ENCODE measurements at places on chromosomes 16 and 17.

DNA sequence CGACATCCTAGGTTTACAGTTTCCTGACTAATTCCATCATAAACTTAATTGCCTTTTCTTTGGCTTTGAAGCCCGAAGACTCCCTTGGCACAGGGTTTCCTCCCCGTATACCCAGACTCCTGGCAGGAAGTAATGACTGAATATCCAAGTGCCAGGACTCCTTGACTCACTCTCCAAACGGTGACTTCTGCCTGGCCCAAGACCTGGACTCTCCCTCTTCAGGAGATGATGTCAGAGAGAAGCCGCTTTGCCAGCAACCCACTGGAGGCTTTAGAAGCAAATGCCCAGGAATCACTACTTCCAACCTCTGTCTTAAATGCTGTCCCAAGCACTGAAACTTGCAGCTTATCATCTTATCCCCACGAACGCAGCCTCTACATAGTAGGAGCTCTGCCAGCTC is 146.5 kb downstream of the RGS9 start:
- DNase-seq: no peak

GRCh38 chr17:1271030-1271423 is 783 bp downstream of the BHLHA9 start:
- no peak for DNase-seq

- DNase-seq: peak; percentile 50
Measured at GRCh38 chr16:77169650-77170236, 21.2 kb upstream of the MON1B start.

- DNase-seq: peak; percentile 84
Measured at GRCh38 chr17:40358323-40359038, 6.1 kb downstream of the GJD3 start.

- DNase-seq: no peak
Measured at GRCh38 chr17:76947309-76947708, 79.1 kb downstream of the MGAT5B start.

GRCh38 chr16:30353438-30354129 is 1.5 kb downstream of the CD2BP2 start:
- DNase-seq: no peak

All from fibroblast of mammary gland (primary cell).